Chondrocyte (in vitro differentiated cells): ENCODE measurements at places on chromosomes 4 and X. TPM values are rescaled to one million over a fixed set of nuclear protein-coding genes. Genes with fewer than 3 reads are reported as not detected.

DNA sequence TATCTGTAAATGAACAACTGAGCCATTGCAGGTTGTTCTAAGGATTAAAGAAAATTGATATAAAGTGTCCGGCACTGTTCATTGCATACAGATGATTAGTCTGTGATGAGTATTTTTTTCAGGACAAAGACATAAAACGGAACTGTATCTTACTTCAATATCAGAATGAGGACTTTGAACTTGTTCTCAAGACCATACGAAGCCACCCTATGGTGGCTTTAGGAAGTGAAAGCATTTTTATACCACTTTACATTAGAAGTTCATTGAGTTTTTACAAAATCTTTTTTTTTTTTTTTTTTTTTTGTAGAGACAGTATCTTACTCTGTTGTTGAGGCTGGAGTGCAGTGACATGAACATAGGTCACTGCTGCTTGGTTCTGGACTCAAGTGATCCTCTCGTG, 45.2 kb upstream of the TRIM2 start:
- no peak for DNase-seq

- DNase-seq: no peak
Observed at GRCh38 chr4:168796362-168797106, 213.5 kb downstream of the CBR4 start.

- DNase-seq: no peak
Observed at GRCh38 chr4:8394061-8394519, 46.4 kb downstream of the ACOX3 start.

- DNase-seq: no peak
Observed at GRCh38 chr4:36237366-36238313, 6.7 kb downstream of the ARAP2 start.

- DNase-seq: no peak
Observed at GRCh38 chr4:157014621-157015591, 43.3 kb upstream of the PDGFC start.

DNA sequence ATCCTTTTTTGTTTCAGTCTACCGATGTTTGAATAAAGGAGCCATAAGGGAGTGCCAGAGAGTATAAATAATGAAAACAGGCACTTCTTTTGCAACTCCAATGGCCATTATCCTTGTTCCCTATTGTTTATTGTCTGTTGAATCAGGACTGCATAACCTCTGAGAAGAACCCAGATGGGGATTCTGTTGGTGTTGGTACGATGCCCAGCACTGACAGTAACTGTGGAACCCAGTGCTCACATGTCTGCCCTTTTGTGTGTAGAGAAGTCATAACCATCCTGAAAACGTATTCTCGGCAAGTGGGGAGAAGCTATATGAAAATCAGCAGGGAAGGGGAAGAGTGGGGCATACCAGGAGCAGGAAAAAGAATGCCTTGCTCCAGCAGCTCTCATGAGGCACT, 195.1 kb upstream of the EDNRA start:
- no peak for DNase-seq

DNA sequence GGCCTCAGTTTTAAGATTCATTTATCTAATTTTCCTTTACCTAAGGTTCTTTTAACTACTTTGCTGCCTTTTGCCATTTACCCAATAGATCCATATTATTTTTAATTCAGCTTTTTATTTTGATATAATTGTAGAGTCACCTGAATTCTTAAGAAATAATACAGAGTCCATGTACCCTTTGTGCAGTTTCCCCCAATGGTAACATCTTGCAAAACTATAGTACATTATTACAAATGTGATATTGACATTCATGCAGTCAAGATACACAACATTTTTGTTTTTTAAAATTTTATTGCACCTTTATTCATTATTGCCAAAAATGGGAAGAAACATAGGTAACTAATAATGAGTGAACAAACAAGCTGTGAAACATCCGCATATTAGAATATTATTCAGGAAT, 208.7 kb upstream of the WDFY3 start:
- DNase-seq: no peak

DNA sequence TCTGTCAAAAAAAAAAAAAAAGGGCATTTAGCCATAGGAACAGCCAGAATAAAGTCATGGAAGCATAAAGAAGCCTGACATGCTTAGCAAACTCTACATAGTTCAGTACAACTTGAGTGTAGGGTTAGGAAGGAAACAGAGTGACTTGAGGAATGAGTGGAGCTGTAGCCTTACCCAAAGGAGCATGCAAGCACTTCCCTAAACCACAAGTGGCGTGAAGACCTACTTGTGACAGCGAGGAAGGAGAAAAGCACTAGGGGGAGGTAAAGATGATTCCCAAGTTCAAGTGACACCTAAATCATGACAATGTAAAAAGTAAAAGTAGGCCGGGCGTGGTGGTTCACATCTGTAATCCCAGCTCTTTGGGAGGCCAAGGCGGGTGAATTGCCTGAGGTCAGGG, 21.8 kb upstream of the IQSEC2 start:
- DNase-seq: no peak

DNA sequence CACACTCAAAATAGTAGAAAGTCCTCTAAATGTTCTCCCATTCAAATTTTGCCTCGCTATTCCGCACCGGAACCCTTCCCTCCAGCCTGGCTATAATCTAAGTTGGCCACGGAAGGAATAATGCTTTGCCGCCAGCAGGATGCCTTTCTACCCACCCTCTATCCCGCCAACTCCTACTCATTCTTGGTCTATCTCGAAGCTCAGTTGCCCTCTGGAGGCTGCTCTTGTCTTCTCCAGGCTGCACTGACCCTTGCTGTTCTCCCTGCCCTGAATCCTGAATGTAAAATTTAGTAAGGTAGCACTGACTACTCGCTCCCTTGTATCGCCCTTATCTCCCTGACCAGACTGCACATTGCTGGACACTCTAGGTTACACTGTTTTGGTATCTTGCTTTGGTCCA, 212.4 kb downstream of the MGST2 start:
- DNase-seq: no peak

- DNase-seq: peak; percentile 56
Observed at GRCh38 chrX:9906919-9907318, 60.2 kb upstream of the CLDN34 start.

DNA sequence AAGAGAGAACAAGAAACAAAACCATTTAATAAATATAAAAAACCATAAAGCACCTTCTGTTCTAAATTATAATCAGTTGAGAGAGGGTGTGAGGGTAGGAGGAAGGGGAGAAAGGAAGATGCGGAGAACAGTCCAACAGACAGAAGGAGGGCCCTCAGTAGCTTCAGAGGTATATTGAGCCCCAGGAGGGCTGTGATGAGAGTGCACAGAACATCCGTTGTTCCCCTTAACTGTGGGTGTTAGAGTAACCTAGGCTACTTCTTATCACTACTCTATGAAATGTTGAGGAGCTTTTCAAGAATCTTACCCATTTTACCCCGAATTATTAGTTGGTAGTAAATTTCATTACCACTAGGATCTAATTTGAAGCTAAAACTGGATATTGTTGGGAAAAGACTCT, 13.8 kb downstream of the GPC3 start:
- DNase-seq: no peak

DNA sequence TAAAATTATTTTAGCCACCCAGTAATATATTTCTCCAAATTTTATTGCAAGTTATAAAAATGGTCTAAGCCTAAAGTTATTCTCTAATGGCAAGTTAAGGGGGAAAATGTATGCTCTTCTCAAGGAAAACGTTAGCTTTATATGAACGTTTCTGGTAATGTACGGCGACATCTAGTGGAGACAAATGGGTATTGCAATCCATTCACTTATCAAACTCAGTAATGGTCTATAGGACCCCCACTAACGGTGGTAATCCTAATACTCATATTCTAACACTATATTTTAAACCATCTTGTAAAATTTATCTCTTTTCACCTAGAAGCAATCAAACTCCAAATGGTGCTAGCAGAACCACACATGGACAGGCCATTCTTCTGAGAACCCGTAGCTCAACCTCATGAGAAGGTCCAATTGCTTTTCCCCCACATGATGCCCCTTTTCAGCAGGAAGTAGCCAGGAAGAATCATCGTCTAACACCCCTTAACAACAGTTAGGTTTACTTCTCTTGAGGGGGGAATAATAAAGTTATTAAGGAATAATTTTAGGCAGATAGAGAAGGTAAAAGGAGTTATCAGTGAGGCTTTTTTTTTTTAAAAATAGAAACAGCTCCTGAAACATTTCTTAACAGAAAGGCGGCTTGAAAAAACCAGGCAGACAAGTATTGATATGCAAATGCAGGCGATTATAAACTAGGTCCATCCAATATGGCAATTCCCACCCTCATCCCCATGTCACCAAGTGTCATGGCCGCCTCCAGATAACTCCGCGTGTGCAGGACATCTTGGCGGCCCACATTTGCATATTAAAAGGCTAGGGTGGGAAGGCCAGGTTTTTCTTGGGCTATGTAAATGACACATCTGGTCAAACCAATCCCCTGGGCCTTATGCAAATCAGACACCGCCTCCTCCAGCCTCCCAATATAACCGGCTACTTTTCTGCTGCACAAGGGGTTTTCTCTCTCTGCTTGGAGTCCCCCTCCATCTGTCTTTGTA, 35.0 kb downstream of the NUDT11 start:
- DNase-seq: no peak

- DNase-seq: no peak
Observed at GRCh38 chr4:32519060-32519459, 1798.9 kb downstream of the PCDH7 start.

DNA sequence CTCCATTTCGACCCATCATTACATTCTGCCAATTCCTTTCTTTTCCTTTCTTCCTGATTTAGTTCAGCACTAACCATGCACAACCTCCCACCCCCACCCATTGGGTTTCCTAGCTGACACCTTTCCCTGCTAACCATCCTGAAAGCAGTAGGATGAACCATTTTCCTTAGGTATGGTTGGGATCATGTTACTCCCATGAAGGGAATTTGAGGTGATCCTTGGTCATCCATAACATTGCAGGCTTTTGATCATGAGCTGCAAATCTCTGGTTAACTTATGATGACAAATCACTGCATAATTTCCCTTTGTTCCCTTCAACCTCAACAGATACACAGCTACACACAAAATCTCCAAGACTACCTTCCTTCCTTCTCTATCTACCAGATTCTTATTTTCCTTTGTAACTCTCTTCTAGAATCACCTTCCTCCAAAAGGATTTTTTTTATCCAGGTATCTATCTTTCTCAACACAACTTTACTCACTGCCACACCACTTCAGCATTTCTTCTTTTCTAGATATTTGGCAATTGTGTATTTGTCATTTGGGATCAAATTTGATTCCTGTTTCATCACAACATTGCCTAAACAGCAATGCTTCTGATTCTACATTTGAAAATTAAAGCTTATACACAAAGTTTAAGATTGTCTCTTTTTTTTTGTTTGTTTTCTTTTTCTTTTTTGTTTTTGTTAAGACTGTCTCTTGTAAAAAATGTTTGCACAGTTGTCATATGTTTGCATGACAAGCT, 145.1 kb downstream of the RBM47 start:
- no peak for DNase-seq

- DNase-seq: no peak
Observed at GRCh38 chrX:41556958-41557357, 109.8 kb downstream of the NYX start.

DNA sequence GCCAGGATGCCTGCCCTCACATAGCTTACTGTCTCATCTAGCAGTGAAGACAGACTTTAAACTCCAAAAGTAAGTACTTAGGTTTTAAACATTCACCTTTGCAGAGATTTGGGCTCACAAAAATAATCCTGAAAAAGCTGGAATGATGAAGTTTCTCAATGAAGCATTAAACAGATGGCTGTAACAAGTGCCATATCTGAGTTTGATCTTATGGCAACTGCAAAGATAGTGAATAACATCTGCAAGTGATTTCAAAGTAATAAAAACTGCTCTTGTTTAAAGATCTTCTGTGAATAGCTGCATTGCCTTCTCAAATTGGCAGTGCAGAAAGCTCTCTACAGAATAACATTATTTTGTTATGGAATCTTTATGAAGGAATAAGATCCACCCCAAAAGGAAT, 271.2 kb upstream of the SMIM31 start:
- no peak for DNase-seq

GRCh38 chr4:128986908-128987307, 106.4 kb downstream of the SCLT1 start:
- no peak for DNase-seq

- DNase-seq: no peak
Observed at GRCh38 chrX:1576201-1576992, 15.0 kb upstream of the AKAP17A start.

Gene GYPA
- not detected in 3 replicates for total RNA-seq

Gene NXF2B
- total RNA-seq: not detected in 3 replicates

Gene DMRTC1
- not detected in 3 replicates for total RNA-seq

Gene SPRY1
- 28.4 to 61.4 TPM (median 54.2 TPM) in 3 replicates for total RNA-seq

Gene IL13RA2
- not detected in 3 replicates for total RNA-seq

Gene XAGE1A
- not detected in 3 replicates for total RNA-seq

Gene CFP
- 0.60 to 0.87 TPM (median 0.77 TPM) in 3 replicates for total RNA-seq

Gene RS1
- total RNA-seq: not detected in 3 replicates

Gene HNRNPDL
- total RNA-seq: 206 to 325 TPM (median 211 TPM) in 3 replicates

Gene HSFX3
- not detected in 3 replicates for total RNA-seq

Gene EVC2
- 2.8 to 5.5 TPM (median 5.5 TPM) in 3 replicates for total RNA-seq
